Stimulated activated CD8-positive, alpha-beta memory T cell treated with anti-CD3 and anti-CD28 coated beads, Interleukin-7, amount 100 ng/mL, for 1 hour (primary cell): ENCODE measurements at places on chromosomes 6 and 20.

GRCh38 chr6:35794536-35795452 lies 2.3 kb downstream of the CLPS start:
- no peak for DNase-seq

DNA sequence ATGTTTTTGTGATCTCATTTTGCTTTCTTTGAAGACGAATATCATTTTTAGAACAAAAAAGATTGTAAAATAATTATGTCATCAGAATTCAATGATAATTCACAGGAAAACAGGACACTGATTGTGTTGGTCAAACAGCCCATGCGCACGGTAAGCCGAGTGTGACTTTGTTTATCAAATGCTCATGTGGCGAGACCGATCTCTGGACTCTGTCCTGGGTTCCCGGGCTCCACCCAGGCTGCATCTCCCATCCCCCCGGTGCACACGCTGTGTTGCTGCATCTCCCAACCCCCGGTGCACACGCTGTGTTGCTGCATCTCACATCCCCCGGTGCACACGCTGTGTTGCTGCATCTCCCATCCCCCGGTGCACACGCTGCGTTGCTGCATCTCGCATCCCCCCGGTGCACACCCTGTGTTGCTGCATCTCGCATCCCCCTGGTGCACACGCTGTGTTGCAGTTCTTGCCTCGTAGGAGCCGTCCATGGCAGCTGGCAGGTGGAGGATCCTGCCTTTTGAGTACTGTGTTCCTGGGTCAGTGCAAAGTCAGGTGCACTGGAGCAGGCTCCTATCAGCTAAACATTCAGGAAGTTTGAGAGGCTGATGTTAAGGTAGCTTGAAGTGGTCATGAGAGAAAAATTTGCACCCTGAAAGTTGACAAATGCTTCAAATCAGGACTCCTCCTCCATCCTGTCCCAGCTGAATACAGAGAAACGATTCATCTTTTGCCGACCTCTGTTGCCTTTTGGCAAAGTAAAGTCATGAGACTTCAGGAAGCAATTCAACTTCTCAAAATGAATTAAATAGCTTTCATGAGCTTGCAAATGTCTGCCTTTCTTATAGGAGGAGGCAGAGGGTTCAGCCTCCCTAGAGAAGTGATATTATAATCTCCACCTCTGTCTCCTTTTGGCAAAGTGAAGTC lies 77.1 kb upstream of the FRMD1 start:
- no peak for DNase-seq

DNA sequence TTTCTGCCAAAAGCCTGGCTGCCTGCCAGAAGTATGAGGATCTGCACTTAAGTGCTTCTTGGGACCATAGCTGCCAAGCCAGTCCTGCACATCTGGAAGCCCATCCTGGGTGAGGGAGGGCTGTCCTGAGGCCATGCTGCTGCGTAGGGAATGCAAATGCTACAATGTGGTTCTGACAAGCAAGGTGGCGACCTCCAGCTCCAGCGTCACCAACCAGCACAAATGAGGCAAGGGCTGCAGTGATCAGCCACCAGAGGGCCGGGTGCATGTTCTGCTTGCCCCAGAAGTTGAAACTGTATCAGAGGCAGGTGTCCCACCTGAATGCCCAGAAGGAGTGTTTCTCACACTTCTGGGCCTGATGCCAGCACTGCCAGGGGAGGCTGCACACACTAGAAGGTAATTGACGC lies 99.1 kb upstream of the KCNQ5 start:
- no peak for DNase-seq

DNA sequence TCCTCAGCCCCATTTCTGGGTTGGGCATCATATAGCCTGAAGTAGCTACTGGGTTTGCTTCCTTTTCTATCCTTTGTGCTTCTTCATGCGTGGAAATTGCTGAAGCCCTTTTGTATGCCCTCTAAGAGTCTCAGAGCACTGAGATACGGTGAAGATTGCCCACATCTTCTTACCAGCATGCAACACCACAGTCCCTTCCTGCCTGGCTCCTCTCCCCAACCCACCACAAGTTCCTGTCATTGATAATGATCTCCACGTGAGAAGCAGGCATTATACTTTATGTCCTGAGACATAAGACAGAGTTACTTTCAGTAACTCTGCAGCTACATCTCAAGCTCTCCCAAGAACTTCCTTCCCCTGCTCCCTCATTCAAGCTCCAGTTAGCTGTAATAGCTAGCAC lies 15.8 kb upstream of the PLCB4 start:
- DNase-seq, result no peak

DNA sequence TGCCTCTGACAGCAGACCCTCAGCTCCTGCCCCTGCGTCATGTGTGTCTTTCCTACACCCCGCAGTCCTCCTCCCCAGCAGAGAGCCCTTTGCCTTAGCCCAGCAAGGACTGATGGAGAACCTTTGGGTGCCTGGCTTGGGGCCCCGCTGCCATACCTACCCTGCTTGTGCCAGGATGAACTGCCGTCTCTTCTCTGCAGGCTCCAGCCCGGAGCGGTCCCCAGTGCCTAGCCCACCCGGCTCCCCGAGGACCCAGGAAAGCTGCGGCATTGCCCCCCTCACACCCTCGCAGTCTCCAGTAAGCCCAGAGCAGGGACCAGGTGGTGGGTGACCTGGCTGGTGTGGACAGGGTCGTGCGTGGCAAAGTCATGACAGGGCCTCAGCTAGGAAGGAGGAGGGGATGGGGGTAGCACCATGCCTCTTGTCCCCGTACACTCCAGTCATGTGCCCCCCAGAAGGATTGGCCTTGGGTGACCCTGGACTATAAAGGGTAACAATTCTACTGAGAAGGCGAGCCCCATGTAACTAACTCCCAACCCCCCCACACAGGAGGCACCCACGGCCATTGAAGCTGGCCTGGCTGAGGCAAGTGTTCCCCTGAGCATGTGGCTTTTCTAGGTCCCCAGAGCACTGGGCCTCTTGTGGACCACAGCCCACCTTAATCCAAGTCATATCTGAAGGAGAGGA lies 8.3 kb downstream of the HSPA12B start:
- no peak for DNase-seq

DNA sequence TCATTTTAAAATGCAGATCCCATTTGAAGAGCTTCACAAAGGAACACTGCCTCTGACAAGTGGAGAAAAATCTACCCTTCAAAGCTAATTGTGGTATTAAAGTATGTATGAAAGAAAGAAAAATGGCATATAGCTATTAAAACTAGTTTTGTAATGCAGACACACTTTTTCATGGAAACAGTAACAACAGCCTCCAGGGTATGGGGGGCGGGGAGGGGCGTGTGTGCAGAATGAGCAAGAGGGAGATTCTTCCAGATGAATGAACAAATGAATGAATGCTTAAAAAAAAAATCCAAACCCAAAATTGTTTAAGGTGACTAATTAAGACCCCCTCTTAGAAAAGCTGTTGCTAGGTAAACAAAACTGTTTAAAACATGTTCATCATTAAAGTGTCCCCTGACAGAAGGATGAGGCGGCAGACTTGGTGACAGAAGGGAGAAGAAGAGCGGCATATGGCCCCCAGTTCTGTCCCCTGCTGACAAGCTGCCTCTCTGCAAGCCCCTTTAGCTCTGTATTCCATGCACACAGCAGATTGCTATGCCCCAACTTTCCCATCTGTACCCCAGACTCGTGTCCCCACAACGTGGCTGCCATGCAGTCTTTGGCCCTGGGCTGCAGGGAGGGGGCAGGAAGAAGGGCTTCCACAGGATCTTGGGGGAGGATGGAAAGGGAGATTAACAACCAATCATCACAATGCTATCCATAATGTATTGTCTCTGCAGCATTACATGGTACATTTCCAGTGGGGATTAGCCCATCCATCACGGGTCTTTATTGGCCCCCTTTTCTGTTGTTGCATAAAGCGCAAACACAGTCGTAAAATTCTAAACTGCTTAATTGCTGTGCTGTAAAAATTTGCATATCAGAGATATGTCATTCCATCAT lies 108.4 kb upstream of the OLIG3 start:
- DNase-seq, result no peak

DNA sequence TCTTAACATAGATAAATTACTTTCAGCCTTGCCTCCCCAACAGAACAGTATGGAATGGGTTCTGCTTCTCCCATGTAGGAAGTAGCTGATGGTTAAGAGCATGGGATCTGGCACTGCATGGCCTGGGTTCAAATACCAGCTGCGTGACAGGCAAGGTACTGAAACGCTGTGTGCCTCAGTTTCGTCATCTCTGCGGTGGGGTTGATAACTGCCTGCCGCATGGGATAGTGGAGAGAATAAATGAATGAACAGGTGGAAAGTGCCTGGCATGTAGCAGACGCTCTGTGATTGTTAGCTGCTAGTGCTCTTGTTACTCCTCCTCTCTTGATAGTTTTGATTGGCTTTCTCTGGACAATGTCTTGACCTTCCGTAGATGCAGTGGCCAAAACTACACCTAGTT lies 213.3 kb downstream of the ZDHHC14 start:
- DNase-seq, result no peak

GRCh38 chr6:140572129-140572528 lies 1197.7 kb upstream of the CITED2 start:
- DNase-seq, result no peak

DNA sequence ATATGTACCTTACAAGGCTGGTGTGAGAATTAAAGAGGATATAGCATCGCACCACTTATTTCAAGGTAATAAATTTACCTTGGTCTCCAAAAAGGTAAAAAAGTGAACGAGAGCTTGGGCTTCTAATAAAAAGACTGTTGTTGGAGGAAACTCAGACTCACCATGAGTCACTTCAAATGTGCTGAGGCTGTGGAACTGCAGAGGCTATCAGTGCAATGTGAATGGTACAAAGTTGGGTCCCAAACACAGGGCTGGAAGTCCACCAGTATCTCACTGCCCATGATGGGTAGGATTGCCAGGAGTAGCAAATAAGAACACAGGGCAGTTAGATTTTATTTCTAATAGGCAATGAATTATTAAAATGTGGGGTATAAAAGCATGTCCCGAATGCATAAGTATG lies 200.6 kb downstream of the MAFB start:
- DNase-seq, result no peak

DNA sequence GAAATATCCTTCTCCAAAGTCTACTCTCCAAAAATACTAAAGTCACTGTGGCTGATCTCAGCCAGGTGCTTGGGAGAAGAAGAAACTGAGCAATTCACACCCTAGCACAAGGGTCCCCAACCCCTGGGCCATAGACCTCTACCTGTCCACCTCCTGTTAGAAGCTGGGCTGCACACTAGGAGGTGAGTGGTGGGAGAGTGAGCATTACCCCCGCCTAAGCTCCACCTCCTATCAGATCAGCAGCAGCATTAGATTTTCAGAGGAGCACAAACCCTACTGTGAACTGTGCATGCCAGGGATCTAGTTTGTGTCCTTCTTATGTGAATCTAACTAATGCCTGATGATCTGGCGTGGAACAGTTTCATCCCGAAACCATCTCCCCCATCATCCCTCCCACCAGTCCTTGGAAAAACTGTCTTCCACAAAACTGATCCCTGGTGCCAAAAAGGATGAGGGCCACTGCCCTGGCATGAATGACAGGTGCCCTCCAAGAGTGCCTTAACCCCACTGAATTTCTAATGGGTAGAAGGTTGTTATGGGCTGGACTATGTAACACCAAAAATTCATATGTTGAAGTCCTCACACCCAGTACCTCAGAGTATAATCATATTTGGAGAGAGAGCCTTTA lies 109.2 kb upstream of the CDYL start:
- DNase-seq, result no peak

- no peak for DNase-seq
Measured at GRCh38 chr6:20879526-20879925, 345.3 kb downstream of the CDKAL1 start.

DNA sequence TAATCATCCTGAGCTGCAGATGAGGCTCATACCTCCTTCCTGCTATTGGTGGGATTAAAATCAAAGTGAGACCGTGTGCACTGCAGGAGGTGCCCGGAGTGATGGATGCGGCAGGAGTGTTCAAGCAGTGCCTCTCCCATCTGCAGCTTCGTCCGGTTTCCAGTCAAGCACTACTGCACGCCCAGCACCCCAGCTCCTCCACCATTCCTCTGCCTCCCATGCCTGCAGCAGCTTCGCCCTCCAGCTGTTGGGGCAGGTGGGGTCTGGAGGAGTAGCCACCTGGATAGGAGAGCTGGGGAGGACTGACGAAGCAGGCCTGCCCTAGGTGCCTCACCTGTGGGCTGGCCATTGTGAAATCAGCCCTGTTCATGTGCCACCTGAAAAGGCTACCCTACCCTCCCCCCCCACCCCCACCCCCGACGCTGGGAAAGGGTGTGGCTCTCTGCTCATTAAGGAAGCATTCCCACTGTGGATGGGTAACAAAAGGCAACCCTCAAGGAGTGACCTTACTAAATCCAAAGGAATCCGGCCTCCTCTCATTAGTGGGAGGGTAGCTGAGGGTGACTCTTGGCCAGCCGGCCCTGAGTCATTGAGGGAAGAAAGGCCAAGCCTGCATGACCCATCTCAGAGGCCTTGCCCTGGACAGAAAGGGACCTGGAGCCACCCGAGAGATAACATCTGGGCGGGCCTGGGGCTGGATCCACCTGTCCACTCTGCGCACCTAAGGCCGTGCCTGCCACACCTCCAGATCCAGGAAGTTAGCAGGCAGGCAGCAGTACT lies 115.9 kb upstream of the ARMC2 start:
- DNase-seq, result no peak

GRCh38 chr20:23488996-23489395 lies 1.9 kb upstream of the CST8 start:
- no peak for DNase-seq

- no peak for DNase-seq
Measured at GRCh38 chr6:54846243-54846856, at the start of gene FAM83B. FAM83B (plus strand) TSS chr6:54846771; CDS start chr6:54870247, 23,476 bp downstream.

GRCh38 chr20:8932192-8933165 lies 136.4 kb upstream of the PLCB4 start:
- DNase-seq, result no peak

GRCh38 chr6:47086051-47086770 lies 44.1 kb upstream of the ADGRF1 start:
- DNase-seq, result no peak

DNA sequence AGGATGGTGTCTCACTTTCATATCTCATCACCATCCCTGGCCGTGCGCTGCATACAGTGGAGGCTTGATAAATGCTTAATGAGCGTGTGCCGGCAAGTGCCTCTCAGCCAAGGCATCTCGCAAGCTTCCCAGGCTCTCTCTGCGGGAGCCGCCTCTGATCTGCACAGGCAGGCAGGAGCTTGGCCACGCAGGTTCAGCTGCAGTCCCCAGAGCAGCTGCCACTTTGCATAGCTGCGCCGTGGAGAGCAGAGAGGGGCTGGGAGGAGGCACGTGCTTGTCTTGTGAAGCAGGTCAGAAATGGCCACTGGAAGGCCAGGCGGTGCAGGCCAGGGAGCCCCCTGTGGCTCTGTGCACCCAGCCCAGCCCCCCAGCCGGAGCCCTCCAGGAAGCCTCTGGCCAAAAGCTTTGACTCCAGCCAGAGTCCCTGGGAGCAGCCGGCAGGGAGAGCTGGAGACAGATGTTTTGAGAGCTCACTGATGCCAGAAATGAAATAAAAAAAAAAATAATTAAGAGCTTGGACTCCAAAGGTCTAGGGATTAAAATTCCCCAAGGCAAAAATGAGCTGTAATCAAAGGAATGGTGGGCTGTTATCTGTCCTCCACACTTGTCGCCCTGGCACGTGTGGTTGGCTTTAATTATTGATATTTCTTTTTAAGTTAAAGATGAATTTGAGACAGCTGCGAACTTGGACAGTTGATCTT lies 377.0 kb downstream of the CDH4 start:
- no peak for DNase-seq
